EH (cell line): ENCODE measurements at places on chromosomes 3 and 15.

- no peak for DNase-seq
Observed at GRCh38 chr3:63274359-63274758, 3.7 kb upstream of the SYNPR start.

DNA sequence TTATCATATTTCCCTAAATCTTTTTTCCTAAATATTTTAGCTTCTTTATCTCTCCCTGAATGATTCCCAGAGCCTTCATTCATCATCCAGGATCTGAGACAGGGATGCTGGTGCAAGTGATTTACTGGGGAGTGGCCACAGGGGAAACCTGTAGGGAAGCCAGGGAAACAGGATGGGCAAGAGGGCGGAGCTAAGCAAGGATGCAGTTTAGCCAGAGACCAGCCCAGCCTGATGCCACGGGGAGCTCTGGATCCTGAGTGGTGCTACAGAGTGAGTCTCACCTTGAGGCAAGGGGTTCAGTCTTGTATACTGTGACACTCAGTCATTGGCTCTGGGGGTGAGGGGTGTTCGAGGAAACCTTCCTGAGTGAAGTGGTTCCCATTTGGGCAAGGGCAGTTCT lies 39.7 kb upstream of the LRRFIP2 start:
- no peak for DNase-seq

DNA sequence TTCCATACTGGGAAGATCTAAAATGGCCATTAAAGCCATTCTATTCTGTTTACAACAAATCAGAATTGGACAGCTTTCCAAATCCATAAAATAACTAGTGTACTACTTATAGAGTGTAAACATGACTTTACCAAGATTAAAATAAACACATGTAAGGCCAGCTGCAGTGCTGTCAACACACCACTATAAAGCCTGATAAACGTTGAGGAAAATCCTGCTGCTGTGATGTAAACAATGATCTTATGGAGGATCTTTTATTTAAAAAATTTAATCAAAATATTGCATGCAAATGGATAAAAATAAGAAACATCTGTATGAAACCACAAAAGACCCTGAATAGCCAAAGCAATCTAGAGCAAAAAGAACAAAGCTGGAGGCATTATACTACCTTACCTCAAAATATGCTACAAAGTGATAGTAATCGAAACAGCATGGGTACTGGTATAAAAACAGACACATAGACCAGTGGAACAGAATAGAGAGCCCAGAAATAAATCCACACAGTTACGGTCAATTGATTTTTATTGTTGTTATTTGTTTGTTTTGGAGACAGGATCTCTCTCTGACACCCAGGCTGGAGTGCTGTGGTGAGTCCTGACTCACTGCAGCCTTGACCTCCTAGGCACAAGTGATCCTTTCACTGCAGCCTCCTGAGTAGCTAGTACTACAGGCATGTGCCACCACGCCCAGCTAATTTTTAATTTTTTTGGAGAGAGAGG lies 428.8 kb upstream of the C2CD4B start:
- DNase-seq = no peak

DNA sequence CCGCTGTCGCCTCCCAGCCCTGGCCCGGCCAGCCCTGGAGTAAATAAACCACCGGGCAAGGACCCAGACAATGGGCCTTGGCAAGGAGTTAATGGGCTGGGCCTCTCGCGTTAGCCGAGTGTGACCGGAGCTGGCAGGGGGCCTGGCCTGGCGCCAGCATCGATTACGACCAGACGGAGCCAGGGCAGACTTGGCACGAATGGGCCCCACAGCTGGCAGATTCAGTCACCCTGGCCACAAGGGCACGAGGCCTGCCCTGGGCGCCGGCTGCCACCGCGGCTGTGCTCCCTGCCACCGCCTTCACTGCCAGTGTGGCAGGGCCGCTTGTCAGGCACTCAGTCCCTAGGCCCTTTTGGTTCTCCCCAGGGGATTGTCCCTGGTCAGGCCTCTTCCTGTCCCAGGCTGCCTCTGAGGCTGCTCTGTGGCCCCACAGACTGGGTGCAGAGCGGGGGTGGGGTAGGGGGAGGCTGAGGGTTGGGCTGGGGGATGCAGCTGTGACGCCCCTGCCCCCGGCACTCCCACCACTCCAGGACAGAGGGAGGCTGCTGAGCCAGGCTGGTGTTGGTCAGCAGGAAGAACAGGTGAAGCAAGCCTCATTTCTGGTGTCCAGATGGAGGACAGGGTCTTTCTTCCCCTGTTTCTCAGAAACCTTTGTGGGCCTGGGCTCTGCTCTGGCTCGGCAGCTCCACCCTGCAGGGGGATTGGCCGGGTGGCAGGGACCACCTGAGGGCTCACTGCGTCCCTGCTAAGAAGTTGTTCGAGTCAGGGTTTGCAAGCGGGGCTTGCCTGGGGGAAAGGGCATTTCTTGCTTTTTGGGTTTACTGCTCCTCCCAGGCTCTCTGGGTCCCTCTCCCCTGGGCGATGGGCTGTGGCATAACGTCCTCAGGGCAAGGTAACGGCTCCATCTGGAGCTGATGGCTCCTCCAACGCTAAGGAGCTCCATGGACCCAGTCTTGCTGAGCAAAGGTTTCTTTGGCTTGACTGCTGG lies 30.5 kb upstream of the SRP14 start:
- peak; percentile 70 for DNase-seq

- DNase-seq = no peak
Observed at GRCh38 chr15:91471468-91471867, 371.4 kb downstream of the SV2B start.

DNA sequence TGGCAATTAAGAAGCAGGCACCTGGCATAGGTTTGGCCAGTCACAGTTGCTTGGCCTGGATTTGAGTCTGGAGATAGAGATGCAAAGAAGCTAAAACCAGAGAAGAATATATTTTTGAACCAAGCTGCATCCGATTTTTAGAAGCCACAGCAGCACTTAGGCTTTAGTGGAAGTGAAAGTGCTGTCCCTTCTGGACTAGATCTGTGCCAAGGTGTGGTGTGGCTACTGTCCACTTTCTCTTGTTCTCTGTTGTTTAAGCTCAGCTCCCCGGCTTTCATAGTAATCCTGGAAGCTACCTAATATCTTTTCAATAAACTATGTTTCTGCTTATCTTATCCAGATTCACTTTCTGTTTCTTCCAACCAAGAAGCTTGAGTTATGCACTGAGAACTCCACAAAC lies 183.4 kb upstream of the THRB start:
- no peak for DNase-seq

DNA sequence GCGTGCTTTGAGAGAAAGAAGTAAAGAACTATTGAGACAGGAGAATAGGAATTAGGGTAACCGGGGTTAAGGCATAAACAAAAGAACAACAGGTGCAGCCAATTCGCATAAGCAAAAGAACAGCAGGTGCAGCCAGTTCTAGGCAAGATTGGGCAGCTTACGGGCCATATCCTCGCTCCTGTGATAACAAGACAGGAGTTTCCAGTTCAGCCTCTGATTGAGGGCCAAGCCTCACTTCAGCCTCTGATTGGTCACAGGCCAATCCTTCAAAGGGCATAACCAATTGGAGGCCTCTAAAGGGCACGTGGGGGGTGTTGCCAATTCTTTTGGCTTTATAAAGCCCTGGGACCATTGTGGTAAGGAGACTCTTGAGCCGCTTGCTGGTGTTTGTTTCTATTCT lies 143.5 kb downstream of the GADL1 start:
- DNase-seq = no peak

DNA sequence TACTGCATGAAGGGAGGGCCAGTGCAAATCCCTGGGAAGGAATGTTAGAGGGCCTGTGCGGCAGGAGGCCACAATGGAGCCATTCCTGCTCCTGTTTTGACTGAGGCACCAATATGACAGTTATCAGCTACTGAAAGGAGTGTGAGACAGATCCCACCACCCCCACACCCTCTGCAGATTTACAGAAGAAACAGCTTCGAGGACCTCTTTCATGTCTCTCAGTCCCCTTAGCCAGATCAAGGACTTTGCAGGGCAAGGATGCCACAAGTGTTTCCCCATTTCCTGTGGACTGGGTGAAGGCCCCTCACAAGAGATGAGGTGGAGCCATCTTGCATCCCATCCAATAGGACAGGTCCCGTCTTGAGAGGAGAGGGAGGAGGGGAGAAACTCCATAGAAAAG lies 48.5 kb upstream of the RASGRP1 start:
- DNase-seq = no peak

DNA sequence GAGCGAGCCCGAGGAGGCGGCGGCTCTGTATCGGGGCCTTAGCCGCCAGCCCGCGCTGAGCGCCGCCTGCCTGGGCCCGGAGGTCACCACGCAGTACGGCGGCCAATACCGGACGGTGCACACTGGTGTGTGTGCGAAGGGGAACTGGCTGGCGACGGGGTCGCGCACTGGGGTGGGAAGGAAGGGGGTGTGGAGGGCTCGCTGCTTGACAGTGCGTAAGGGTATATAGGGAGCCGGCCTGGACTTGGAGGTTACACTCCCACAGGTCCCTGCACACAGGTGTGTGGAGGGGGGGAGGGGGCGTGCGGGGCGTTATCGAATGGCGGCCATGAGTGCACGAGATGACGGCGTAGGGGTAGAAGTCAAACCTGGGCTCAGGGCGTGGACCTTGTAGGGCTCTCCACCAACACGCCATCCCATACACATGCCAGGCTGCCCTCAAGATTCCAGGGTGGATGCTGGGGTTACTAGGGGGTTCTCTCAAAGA lies 389 bp downstream of the APEH start:
- no peak for DNase-seq

GRCh38 chr3:120572027-120572426 lies 24.1 kb upstream of the NDUFB4 start:
- DNase-seq = no peak

GRCh38 chr3:47164007-47164881 lies at the start of gene SETD2:
TSS of gene SETD2 (minus strand) at chr3:47164113. CDS start at chr3:47163924, 189 bp downstream.
- DNase-seq = peak; percentile 95

DNA sequence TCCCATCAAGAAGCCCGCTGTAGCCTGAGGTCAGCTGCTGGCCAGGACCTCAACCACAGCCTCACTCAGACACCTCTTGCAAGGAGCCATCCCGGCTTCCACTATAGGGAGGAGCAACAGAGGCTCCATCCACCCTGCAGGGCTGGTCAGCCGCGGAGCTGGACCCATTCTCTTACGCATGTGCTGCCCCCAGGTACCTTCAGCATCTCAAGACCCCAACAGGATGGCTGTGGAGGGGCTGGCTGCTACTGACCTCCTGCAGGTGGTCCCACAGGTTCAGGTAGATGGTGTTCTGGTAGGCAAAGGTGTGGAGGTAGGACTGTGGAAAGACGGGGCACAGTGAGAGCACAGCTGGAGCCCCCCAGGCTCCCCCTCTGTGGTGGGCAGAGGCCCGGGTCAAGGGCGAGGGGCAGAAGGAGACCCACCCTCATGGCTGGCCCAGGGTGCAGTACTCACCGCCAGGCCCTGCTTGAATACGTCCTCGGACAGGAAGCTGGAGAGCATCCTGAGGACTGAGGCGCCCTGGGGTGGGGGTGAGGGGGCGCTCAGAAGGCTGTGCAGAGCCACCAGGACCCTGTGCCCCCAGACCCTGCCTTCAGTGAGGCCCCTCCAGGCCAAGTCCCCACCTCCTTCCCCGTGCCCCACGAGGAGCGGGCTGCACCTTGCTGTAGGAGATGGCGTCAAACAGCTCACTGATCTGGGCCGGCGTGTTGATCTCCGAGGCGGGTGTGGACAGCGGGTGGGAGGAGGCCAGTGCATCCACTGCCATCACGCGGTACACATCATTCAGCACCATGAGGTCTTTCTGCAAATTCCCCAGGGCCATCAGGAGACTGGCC lies 11.4 kb downstream of the ANPEP start:
- no peak for DNase-seq

DNA sequence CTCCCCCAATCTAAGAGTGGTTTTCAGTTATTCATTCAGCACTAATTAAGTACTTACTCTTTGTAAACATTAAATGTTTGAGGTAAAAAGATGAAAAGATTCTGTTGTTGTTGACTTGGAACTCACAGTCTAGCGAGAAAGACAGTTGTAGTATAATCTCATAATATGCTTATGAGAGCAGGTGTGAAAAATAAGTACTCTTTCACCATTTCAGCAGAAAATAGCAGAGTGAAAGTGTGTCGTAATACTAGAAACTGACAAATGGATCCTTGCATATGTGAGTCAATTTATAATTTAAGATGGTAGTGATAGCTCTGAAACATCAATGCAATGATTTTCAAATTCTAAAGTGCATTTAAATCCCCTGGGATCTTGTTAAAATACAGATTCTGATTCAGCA lies 618.8 kb upstream of the CCDC54 start:
- DNase-seq = no peak

DNA sequence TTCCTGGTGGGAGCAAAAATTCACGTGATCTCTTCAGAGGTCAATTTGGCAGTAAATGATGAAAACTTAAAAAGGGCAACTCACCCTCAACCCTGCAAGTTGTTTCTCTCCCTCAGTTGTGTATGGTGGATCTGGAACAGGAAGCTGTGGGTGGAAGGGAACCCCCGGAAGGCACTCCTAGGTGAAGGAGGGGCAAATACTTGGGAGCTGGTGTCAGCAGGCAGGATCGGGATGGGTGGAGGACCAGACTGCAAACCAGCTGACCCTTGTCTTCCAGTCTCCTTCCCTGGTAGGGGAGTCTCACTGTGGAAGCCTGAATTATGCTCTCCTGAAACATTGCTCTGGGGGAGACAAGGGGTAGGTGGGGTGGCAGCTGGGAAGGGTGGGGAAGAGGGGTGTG lies 33.5 kb downstream of the PRR23E start:
- DNase-seq = peak; percentile 34

- no peak for DNase-seq
Observed at GRCh38 chr15:60573936-60574335, 95.0 kb upstream of the ICE2 start.

GRCh38 chr3:165390166-165390565 lies 194.0 kb upstream of the SLITRK3 start:
- no peak for DNase-seq

- DNase-seq = no peak
Observed at GRCh38 chr3:4580346-4581123, 87.4 kb downstream of the ITPR1 start.

GRCh38 chr15:85906640-85907039 lies 111.9 kb upstream of the KLHL25 start:
- DNase-seq = no peak

GRCh38 chr3:32109256-32109655 lies 2.8 kb downstream of the GPD1L start:
- peak; percentile 36 for DNase-seq

DNA sequence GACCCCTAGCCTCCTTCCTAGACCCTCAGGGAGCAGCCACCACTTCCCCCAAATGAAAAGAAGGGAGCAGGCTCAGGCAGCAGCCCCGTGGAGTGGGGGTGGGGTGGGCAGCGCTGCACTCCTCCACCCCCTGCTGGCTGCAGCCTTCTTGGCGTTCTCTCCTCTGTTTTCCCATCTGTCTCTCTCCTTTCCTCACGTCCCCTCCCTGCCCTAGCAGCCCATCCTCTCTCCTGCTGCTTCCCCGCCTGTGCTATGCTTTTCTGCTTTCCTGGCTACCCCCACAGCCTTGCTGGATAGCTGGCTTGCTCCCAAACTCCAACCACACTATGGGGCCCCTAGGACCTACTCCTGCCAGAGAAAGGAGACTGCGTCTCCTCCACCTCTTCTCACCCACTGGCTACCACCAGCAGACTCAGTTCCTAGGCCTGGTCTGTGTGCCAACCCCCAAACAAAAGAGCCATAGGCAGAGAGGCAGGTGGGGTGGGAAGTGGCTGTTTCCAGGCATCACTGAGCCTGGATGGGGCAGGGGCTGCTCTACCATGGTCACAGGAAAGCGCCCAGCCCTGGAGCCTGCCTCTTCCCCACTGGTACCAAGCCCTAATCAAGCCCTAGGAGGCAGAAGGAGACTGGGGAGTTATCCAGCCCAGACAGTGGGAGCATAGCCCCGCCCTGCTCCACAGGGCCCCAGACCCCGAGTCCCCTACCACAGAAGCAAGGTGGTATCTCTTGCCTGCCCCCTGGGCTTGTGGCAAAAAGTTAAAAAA lies 3.4 kb upstream of the DISP2 start:
- DNase-seq = peak; percentile 65
